Left kidney (tissue), 8 donors: ENCODE measurements at places on chromosomes 6 and 20. TPM values are rescaled to one million over a fixed set of nuclear protein-coding genes. Genes with fewer than 3 reads are reported as not detected.

- DNase-seq = no peak
These were observed 29.2 kb upstream of the DSP start for GRCh38 chr6:7512320-7512719.

DNA sequence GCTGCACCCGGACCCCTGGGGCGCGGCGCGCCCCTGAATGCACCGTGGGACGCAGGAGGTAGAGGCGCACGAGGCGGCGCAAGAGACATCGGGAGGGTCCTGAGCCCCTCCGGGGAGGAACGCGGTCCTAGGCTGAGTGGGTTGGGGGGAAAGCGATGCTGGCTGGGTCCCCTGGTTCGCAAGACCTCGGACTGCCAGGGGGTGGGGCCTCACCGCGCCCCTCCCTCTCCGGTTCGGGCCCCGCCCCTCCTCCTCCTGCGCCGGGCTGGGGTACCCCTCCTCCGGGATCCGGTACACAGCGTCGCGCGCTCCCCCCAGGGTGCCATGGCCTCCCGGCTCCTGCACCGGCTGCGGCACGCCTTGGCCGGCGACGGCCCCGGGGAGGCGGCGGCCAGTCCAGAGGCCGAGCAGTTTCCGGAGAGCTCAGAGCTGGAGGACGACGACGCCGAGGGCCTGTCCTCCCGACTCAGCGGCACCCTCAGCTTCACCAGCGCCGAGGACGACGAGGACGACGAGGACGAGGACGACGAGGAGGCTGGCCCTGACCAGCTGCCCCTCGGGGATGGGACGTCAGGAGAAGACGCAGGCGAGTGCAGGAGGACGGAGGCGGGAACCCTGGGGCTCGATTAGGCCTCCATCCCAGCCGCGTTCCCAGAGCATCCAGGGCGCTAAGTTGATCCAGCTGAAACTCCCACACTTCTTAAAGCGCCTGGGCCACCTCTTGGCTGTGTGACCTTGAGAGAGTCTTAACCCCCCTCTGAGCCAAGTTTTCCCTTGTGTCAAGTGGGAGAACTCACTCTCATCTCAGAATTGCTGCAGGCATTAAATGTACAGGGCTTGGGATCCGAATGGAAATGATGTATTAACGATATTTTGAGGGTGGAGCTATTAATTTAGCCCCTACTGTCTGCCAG is 541 bp downstream of the SNX21 start:
- DNase-seq = peak; percentile 73

- DNase-seq = no peak
These were observed 9.8 kb downstream of the KIF3B start for GRCh38 chr20:32287231-32287638.

DNA sequence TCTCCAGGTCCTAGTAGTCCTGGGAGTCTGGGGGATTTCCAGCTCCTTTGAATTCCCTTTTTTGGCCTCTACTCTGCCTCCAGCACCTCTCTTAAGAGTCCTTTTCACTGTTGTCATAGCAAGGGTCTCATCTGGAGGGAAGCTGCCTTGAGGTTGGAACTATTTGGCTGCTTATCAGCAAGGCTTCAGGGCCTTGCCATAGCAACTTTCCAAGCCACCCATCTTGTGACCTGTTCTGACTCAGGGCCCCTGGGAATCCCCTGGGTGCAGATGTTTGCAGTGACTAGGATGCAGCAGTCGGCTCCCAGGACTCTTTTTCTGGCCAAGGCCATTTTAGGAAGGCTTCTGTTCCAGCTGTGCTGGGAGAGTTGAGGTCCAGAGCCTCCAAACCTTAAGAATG is 12.4 kb downstream of the PKIG start:
- no peak for DNase-seq

DNA sequence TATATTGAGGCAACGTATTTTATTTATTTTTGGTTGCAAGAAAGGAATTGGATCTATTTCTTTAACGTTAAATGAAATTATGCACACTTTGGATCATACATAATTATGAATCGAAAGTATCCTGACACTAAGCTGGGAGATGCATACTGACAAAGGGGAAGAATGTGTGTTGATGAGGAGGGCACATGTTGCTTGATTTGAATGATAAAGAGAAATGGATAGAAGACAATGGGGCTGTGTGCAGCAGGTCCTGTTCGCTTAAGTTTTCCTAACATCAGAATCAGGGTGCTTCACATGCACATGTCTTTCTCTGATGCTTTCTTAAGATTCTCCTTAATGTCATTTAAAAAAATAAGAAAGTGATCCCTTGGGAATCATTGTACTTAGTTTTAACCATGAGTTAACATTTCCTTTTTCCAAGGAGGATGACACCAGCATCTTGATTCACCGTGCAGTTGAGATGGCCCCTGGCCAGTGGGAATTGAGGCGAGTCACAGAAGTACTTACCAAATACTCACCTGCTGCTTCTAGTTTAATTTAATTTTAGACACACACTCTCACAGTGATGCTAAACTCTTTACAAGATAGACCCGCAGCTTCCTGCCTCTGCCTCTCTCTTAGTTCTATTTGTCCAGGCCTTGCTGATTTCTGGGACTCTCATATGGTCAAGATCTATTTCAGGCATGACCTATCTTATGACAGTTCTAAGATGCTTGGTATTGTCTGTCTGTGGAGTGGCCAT is 116.5 kb downstream of the CLIC5 start:
- no peak for DNase-seq

GRCh38 chr6:153117986-153118879 is 12.8 kb downstream of the RGS17 start:
- no peak for DNase-seq

DNA sequence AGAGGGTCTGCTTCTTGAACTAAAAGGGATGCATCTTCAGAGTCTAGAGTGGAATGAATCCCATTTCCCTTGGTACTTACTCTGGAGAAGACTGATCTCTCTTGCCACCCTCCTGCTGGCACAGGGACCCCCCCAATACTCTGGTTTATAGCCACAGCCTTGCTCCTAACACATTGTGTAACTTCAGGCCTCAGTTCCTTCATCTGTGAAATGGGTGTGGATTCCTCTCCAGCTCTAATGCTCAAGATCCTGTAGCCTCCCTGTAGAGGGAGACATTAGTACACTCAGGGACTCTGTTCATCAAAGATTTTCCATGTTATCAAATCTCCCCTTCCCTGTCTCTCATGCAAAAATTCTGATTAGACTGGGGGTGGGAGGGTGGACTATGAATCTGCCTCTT is 315.7 kb upstream of the MOCS1 start:
- no peak for DNase-seq

DNA sequence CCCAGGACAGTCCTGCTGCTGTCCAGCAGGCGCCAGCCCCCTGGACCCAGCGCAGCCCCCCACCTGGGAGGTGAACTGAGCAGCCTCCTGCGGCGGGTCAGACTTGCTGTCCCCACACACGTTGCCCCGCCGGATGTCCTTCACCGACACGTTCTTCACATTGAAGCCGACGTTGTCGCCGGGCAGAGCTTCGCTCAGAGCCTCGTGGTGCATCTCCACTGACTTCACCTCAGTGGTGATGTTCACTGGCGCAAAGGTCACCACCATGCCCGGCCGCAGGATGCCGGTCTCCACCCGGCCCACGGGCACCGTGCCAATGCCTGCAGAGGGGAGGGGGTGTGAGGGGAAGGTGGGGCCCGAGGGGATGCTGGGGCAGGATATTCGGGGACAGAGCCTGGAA is 8.5 kb downstream of the EEF1A2 start:
- no peak for DNase-seq

- DNase-seq = no peak
These were observed 29.4 kb upstream of the KIF3B start for GRCh38 chr20:32248043-32248442.

GRCh38 chr6:19811397-19812079 is 25.6 kb upstream of the ID4 start:
- DNase-seq = peak; percentile 63

Gene HLA-DQA1
- polyA plus RNA-seq = 3.3 TPM

Gene SLC17A3
- polyA plus RNA-seq = 1.3 TPM

Gene TAF8
- 27.7 TPM for polyA plus RNA-seq

Gene OVOL2
- polyA plus RNA-seq = 0.60 TPM

Gene ID4
- 136 TPM for polyA plus RNA-seq

Gene DOK5
- polyA plus RNA-seq = 9.7 TPM

Gene SLC32A1
- polyA plus RNA-seq = 1.6 TPM

Gene CCN5
- 0.28 TPM for polyA plus RNA-seq
